ENCODE measurements at places on chromosomes 11 and 22. TPM values are rescaled to one million over a fixed set of nuclear protein-coding genes. Genes with fewer than 3 reads are reported as not detected.

DNA sequence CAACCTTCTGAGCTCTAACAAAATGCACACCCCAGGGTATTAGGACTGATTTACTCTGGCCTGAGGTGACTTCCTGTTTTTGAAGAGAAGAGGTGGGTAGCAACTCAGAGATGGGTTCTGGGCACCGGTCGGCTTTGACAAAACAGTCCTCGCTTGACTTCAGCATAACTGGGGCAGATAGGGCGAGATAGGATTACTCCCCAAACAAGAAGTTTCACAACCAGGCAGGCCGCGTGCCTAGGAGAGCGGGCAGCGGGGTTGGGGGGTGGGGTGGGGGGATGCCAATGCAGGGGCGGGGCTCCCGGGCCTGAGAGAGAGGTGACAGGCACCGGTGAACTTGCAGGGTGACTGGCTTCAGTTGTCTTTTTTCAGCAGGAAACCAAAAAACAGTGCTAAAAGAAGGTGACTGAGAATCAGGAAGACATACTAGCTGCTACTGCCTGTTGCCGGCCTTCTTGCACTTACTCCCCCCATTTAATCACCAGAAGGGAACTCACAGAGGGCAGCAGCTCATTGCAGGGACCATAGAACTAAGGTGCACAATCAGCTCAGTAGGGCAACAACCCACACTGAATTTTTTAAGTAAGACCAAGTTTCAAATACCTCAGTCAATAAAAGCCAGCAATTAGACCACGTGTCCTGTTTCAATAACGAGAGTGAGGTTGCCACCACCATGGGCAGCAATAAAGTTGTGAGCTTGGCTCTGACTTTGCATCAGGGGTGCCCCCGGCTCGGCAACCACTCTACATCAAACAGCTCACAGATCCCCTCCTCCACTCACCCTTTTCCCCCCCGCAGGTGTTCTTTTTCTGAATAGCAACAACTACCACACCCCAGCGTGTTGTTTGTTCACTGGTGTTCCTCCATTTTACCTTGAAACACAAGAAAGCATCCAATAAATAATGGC is 37.2 kb upstream of the ETS1 start:
- no peak for DNase-seq

DNA sequence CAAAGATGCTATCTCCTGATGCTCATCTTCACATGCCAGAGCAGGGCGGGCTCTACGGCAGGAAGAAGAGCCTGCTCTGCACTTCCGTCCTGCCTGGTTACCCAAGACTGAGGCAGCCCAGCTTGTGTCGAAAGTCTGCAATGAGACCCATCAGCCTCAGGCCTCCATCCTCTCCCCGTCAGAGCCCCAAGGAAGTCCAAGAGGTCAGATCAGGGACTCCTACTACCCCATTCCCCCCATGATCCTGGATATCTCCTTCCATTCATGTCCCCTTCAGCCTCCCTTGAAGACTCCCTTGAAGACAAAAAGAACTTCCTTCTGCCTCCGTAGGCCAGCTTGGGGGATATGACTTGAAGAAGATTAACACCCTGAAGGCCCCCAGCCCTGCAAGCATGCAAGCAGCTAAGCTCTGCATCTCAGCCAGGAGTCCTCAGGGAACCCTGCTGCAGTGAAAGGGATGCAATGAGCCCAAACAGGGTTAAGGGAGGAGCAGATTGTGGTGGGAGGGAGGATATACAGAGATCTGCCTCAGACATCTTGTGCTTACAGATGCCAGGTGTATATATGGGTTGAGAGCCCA is 85.6 kb downstream of the TRIM29 start:
- no peak for DNase-seq

DNA sequence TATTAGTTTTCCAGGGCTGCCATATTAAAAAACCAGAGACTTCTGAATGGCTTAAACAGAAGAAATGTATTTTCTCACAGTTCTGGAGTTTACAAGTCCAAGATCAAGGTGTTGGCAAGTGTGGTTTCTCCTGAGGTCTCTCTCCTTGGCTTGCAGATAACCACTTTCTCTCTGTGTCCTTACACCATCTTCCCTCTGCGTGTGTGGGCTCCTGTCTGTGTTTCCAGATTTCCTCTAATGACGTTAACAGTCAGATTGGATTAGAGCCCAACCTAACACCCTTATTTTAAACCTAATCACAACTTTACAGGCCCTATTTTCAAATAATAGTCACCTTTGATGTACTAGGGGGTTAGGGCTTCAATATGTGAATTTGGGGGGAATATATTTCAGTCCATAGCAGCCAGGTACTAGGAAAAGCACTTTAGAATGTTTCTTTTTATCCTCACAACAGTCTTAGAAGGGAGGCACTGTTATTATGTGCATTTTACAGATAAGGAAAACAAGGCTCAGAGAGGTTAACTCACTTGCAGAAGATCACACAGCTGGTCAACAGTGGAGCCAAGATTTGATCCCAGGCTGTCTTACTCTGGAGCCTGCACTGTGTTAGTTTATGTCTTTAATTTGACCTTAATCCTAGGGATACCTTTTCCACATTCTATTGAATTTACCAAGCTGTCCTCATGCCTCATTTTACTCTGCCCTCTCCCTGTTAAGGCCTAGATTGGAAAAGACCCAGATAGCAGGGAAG is 116.4 kb upstream of the CRYBB3 start:
- no peak for DNase-seq

- DNase-seq, result peak; percentile 7
Observed at GRCh38 chr11:134037046-134037908, 31.6 kb upstream of the JAM3 start.

DNA sequence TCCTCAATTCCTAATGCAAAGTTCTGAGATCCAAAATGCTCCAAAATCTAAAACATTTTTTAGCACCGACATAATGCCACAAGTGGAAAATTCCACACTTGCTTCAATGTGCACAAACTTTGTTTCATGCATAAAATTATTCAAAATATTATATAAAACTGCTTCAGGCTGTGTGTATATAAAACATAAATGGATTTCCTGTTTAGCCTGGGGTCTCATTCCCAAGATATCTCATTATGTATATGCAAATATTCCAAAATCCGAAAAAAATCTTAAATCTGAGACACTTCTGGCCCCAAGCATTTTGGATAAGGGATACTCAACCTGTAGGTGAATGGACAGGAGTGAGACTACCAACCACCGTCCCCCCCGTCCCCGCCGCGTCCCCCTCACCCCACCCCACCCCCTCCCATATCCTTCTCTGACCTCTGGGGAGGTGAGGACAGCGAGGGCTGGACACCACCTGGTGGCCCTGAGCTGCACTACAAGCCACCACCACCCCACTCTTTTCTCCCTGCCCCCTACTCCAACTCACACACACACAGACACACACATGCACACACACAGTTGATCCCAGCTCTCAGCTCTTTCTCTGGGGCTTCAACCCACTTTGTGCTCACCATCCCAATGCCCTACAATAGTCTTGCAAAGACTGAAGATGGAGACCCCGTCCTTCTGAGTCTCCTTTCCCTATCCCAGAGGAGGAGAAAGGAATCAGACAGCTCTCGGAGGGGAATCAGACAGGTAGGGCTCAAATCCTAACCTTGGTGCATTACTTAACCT is 101.0 kb downstream of the PDE2A start:
- DNase-seq, result no peak

DNA sequence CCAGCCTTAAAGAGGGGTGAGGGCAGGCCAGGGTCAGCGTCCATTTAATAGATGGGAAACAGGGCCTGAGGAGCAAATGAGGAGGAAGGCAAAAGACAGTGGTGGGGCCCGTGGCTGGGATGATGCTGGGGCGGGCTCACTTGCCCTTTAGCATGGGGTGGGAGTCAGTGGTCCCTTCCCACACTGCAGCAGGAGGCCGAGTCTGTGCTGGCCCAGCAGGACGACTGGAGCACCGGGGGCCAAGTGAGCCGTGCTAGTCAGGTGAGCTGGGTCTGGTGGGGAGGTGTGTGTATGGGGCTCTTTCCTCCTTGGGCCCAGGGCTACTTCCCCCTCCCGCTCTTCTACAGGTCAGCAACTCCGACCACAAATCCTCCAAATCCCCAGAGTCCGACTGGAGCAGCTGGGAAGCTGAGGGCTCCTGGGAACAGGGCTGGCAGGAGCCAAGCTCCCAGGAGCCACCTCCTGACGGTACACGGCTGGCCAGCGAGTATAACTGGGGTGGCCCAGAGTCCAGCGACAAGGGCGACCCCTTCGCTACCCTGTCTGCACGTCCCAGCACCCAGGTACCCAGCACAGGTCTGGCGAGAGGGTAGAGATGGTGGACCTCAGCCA is 12.8 kb downstream of the SCYL1 start:
- no peak for DNase-seq

Gene OR56A1
- polyA plus RNA-seq, result not detected

Gene ASPHD2
- polyA plus RNA-seq, result 1.6 TPM

DNA sequence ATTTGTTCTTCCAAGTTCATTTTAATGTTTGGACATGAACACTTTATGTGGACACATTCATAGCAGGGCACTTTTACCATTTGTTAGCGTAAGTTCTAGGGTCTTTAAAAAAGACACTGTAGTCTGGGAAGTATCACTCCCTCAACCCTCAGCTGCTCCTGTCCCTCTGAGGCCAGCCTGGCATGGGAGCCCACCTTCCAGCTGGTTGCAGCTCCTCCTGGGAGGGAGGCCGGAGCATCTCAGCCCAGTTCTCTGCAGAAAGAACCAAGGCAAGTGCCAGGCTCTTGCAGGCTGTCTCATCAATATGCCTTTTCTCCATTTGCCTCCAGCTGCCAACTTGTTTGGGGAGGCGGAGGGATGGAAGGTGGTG is 150.6 kb downstream of the OPCML start:
- DNase-seq, result no peak

DNA sequence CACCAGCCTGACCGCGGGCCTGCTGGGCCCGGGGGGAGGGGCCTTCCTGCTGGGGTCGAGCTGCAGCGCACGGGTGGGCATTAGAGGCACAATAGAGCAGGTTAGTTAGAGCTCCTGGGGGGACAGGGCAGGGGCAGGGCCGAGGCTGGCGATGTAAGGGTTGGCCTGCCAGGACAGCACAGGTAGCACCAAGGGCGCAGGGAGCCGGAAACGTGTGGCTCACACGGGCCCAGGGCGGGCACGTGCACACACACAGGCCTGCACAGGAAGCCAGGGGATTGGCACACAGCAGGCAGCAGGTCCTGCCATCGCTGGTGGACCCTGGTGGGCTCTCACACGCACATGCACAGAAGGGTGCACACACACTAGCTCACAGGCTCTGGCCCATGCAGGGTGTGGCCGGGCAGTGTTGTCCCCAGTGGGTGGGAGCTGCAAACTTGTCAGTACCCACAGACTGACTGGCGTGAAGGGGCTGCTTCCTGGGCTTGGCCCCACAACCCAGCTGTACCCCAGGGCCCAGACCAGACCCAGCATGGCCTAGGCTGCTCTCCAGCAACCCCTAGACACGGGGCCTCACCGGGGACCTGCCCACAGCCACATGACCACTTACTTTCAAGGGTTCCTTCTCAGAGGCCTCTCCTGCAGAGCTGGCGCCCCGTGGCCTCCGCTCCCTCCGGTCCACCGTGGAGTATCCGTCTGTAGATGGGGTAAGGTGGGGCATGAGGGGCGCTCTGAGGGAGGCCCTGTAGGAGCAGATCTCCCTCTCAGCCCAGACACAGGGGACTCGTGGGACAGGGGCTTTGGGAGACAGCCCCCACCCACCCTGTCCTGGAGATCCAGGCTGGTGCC is 29.9 kb upstream of the TXNRD2 start:
- DNase-seq, result no peak

GRCh38 chr22:23180301-23180892 is at the start of gene BCR:
Gene BCR (plus strand): TSS chr22:23180509. CDS start chr22:23180961, 452 bp downstream.
- DNase-seq, result no peak

DNA sequence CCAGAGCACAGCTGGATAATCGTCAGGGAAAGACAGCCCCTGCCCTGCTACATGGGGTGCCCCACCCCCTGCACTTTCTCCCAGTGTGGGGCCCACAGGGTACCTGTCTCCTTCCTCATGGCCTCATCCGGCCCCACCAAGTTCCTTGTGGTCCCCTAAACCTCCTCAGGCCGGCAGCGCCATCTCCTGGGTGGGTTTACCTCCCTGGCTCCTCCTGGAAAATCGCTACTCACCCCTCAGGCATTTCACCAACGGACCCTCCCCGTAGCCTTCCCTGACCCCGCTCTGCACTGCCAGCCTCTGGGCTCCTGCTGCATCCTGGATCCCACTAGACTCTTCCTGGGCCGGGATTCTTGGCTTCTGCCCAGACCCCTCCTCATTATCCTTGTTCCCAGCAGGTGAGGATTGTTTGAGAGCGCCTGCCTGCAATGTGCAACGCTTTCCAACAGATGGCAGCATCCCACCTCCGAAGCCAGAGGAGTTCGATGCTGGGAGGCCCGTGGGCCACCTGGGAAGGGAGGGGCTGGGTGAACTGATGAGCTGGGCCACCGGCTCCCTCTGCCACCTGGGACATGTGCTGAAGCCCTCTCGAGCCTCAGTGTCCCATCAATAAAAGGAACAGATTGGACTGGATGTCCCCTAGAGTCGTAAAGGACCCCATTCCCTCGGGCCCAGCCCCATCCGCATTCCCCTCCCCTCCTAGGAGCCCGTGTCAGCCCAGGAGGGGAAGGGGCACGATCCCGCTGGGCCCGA is 44.2 kb upstream of the TTLL12 start:
- no peak for DNase-seq

Gene DRICH1
- polyA plus RNA-seq, result not detected

GRCh38 chr22:39699631-39700360 is 129.2 kb downstream of the CACNA1I start:
- DNase-seq, result no peak

GRCh38 chr11:79039122-79039521 is 401.7 kb downstream of the TENM4 start:
- no peak for DNase-seq

- no peak for DNase-seq
Observed at GRCh38 chr11:125251956-125252355, 87.4 kb downstream of the PKNOX2 start.

Gene MRGPRX3
- polyA plus RNA-seq, result not detected

Gene PNPLA5
- not detected for polyA plus RNA-seq

DNA sequence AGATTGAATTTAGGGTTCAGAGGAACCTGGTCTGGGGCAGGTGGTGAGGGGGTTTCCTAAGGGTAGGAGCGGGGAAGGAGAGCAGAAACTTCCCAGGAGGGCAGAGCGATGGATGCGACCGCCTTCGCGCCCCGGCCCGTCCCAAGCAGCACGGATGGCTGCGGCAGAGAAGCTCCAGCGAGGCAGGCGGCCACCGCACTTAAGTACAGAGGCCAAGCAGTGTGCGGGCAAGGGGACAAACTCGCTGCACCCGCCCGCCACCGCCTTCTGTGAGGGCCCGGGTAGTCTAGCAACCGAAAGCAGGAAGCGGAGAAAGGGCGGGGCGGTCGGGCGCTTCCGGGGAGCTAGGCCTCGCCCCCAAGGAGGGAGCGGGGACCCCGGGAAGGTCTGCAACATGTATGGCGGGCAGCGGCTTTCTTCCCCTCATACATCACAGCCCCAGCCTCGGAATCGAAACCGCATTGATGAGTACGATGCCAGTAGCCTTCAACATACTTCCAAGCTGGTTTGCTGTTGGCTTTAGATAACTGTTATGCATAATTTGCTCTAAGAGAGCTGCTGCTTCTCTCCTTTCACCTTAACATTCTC is at the start of gene AGBL2:
Gene AGBL2 (minus strand): TSS at position 288 of the 588 bp plus-strand sequence. CDS start 719 bp downstream, outside the sequence.
- peak; percentile 25 for DNase-seq

DNA sequence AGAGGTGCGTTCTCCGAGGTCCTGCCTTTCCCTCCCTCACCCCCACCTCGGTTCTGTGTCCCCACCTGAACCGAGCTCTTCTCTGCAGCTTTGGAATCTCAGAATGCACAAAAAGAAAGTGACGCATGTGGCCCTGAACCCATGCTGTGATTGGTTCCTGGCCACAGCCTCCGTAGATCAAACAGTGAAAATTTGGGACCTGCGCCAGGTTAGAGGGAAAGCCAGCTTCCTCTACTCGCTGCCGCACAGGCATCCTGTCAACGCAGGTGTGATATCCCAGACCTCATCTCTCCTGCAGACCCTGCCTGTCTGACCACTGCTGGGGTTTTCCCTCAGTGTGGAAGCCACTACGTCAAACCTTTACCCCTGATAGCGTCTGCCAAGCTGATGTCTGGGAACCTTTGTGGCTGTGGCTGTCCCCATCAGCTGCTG is 13.9 kb downstream of the ACP2 start:
- DNase-seq, result no peak

Data from GM12878 (cell line).